Fibroblast of skin of right quadriceps (primary cell): ENCODE measurements at places on chromosomes 16 and 17.
A peak's percentile ranks its signal among the peaks of the same experiment; 100 is the strongest.

- DNase-seq: no peak
These were observed 491 bp downstream of the SLC25A19 start for GRCh38 chr17:75288770-75289114.

DNA sequence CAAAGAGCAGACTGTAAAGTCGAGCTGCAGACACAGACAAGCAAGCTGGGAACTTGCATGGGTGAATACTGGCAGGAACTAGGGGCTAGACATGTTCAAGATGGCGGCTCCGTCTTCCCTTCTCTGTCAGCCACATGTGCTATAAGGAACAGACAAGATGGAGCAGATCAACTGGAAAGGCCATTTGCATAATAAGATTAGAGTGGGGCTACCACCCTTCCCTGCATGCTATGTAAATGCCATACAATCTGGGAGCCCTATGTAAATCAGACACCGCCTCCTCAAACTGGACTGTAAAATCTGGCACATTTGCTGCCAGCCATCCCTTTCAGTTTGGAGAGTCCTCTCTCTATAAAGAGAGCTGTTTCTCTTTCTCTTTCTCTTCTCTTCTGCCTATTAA, 640.1 kb upstream of the CDH8 start:
- no peak for DNase-seq

- peak; percentile 53 for DNase-seq
These were observed 829 bp downstream of the PITPNM3 start for GRCh38 chr17:6555331-6556120.

DNA sequence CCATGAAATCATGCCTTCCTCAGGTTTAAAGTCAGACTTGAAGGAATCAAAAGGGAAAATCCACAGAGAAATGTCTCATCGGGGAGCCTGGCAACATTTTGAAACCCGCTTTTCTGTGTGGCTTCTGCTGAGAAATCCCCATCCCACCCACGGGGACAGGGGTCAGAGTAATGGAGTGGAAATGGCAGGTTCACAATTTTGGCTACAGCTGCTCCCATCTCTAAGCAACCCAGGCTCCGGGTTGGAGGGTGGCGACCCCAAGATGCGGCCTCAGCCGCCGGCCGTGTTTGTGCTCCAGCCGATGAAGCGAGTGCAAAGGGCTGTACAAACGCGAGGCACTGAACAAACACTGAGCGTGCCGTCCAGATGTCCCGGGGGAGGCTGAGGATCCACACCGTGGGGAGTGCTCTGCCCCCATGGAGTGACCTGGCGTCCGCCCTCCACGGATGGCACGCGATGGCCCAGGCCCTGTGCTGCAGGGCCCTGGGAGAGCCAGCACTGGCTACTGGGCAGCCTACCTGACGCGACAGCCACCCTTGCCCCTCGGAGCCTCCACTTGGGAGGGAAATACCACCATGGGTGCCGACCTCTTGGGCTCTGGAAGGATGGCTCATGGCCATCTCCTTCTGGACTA, 22.2 kb downstream of the SLC43A2 start:
- DNase-seq: no peak

DNA sequence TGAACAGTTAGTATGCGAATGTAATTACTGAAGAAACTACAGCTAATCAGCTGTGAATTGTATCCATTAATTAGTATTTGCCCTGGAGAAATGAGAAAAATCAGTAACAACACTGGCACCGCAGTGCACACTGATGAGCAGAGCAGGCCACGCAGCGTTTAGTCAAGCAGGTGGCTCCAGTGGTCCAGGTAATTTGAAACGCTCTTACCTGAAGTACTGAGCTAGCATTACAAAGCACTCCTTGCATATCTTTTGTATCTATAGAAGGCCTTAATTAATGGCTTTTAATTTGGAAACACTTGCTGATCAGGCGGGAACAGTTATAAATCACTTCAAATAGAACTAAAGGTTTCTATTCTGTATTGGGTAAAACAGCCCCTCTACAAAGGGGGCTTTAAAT, 76.4 kb downstream of the TOX3 start:
- no peak for DNase-seq

DNA sequence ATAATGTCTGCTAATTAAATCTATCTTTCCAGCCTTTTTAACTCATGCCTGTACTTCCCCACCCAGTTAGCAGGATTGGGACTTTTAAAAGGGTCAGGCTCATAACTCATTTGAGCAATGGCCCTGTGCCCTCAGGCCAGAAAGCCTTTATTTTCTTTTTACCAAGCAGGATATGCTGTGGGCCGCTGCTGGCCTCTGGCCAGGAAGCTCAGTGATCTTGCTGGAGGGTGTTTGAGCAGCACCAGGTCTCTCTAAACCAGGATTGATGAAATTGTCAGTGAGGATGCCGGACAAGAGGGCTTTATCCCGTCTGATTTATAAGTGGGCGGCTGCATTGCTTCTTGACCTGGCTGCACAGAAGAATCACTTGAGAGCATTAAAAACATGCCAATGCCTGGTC, 187.8 kb downstream of the RAB11FIP4 start:
- peak; percentile 36 for DNase-seq

DNA sequence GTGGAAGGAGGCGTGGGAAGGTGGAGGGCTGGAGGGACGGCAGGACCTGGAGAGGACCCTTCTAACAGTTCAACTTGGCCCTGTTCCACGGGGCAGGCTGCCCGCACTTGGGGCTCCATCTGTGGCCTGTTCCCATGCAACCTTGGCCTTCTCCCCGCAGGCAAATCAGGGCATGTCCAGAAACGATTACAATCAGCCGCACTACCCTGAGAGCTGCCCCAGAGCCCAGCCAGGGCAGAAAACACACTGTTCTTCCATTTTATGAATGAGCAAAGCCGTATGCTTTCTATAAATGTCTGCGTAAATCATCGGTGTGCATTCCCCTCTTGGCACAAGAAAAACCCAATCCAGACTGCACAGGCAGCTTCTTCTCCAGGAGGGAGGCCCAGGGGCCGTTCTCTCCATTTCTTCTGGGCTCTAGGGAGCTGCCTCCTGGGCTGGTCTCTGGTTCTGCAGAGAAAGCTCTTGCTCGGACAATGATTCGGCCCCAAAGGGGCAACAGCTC, 228.7 kb downstream of the SOX9 start:
- no peak for DNase-seq

DNA sequence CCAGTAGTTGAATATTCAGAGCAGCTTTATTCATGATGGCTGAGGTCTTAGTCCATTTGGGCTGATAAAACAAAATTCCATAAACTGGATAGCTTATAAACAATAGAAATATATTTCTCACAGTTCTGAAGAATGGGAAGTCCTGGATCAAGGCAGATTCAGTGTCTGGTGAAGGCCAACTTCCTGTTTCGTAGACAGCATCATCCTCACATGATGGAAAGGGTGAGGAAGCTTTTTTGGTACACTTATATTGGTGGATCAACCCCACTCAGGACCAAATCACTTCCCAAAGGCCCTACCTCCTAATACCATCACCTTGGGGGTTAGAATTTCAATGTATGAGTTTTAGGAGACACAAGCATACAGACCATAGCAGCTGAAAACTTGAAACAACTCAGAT, 224.2 kb downstream of the CYB561 start:
- DNase-seq: no peak

DNA sequence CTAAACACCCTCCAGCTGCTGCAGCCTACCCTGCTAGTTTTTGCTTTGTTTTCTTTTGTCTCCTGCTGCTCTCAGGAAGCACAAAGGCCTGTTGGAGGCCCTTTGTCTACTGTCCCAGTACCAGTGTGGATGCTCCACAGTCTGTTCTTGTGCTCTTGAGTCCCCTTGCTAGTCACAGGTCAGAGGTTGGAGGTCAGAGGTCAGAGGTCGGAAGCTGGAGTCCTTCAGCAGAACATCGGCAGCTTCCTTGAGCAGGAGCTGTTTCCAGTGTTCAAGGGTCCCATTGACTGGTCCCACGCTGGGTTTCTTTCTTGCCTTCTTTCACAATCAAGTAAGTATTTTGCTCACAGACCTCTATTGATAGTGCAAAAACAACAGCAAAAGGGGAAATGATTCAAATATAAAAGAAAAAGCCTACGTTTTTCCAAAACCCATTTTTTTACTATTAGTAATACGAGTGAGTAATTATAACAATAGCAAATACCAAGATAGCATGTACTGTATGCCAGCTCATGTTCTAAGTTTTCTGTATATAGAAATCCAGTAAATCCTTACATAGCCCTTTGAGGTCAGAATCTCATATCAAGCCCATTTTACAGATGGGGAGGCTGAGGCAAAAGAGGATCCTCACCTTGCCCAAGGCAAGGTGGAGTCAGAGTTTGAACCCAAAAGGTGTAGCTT, 10.9 kb upstream of the IL34 start:
- DNase-seq: peak; percentile 71

DNA sequence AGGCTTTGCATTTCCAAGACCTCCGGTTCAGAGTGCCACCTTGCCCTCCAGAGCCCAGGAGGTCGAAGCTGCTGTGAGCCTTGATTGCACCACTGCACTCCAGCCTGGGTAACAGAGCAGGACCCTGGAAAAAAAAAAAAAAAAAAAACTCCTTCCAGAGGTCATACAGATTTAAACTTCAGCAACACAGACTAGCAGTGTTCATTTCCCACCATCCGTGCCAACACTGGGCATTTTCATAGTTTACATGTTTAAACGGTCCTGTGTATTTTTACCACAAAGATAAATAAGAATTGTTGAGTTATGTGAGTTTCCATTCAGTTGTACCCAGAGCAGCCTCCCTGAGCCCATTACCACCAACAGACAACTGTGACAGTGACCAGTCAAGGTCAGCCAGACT, 50.4 kb downstream of the ZDHHC7 start:
- DNase-seq: no peak

GRCh38 chr16:56193951-56194726, 2.9 kb downstream of the GNAO1 start:
- DNase-seq: peak; percentile 59

DNA sequence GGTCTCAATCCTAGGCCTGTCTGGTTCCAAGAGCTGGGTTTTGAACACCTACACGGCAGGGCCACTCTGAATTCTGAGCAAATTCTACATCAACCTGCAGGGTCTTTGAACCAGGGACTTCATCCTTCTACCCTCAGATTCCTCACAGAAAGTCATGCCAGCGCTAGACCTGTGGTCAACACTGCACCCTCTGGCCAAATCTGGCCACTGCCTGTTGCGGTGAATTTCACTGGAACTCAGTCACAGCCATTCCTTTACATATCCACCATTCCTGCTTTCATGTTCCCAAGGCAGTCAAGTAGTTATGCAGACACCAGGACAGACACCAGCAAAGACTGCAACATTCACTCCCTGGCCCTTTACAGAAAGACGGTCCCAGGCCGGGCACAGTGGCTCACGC, 144.6 kb downstream of the C16orf95 start:
- no peak for DNase-seq

GRCh38 chr17:67262435-67263117, 17.6 kb upstream of the HELZ start:
- DNase-seq: no peak

DNA sequence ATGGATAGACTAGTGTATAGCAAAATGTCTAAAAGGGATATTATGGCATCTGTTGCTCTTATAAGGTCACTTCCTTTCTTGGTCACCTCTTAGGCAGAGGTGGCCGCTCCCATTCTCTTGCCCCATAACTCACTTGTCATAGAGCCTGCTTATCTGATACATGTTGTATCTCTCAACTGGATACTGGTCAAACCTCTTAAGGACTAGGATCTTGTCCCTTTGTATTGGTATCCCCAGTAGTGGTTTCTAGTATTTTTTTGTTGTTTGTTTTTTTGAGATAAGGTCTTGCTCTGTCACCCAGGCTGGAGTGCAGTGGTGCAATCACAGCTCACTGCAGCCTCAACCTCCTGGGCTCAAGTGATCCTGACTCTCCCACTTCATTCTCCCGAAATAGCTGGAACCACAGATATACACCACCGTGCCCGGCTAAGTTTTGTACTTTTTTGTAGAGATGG, 27.0 kb downstream of the ZSWIM7 start:
- DNase-seq: no peak

DNA sequence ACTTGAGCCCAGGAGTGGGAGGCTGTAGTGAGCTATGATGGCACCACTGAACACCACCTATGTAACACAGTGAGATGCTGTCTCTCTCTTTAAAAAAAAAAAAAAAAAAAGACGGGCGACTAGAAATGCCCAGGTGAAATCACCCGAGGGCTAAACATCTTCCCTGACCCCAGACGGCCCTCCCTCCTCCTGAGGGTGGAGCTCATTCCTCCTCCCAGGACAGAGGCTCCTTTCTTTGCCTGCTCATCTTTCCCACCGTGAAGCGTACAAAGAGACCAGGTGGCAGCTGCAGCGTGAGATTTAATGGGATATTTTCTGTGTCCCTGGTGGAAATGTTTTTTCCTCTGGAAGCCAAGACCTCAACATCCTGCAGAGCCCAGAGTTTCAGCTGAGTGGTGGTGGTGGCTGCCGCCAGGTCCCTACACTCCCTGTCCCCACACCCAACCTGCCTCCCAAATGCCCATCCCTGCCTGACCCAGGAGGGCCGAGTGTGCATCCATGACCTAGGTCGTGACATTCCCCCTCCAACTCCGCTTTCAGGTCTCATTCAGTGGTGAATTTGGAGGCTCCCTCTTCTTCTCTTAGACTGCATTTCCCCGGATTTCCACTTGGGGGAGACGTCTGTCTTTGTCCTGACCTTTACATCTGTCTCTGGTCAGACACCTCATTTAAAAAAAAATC, 14.4 kb upstream of the GPRC5B start:
- peak; percentile 62 for DNase-seq

DNA sequence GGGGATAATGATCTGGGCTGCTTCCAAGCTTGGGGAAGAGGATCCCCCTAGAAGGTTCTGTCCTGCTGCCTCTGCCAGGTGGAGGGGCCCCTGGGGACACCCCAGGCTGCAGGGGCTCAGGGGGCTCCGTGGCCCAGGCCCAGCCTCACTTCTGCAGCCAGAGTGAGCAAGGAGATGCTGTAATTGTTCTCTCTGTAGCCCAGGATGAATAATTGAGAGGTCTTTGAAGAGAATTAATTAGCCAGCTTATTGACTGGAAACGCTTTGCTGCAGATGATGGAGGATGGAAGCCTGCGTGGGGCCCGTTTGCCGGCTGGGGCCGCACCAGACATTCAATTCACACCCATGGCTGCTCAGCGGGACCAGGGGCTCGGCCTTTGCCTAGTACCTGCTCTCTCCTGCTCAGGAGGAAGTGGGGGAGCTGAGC, 38.5 kb downstream of the TMEM235 start:
- no peak for DNase-seq
